ENCODE measurements at places on chromosomes 16 and 17.

DNA sequence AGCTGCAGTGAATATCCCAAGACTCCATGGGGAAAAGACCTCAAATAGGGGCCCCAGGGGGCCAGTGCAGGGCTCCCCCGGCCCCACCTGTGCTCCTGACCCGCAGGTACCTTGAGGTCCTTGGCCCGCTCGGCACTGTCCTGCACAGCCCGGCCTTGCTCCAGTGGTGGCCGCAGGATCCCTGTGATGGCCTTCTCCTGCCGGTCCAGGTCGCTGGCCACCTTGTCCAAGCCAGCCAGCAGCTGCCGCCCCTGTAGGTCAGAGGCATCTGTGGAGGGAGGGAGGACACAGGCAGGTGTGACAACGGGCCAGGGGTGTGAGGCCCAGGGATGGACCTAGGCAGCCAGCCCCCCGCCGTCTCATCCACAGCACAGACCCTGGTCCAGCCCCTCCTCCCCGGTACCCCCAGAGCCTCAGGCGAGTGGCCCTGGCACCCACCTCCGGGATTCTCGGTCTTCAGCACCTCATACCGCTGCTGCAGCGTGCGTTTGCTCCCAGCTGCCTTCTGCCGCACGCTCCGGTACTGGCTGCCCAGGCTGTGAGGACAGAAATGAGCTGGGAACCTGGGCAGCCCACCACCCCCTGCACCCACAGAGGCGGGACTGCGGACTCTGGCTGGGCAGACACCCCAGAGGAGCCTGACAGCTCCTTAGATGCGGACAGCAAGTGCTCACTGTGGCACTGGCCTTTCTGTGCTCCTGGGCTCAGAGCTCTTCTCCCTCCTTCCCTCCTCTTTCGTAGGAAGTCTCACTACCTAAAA is 43.7 kb downstream of the PPL start:
- DNase-seq = no peak

- no peak for DNase-seq
Measured at GRCh38 chr16:12542818-12543699, 260.6 kb downstream of the CPPED1 start.

DNA sequence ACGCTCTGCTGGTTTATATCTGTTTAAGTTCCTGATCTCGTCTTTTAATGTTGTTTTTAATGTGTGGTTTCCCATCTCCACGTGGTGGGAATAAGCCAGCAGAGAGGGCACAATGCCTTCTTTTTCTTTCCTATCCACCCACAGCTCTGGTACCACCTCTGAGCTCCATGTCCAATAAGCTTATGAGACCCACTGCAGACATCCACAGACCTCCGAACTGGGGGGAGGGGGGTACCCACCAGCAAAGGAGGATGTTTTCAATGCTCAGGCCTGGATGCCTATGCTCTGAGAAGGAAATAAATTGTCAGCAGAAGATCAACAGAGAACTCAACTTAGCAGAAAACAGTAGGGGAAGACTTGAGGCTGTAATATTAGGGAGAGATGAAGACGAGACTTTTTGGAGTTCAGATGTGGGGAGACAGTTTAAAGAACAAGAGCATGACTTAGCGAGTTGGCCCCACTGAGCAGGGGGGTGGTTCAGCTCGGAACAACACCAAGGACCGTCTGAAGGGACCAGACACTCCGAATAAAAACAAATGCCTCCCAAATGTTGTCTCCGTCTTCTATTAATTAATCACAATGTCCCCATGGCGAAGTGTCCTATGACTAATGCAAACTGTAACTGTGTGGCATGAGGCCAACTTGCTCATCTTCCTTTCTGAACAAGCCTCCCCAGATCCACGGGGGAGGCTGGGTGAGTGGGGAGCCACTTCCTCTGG is 62.7 kb downstream of the GAS7 start:
- DNase-seq = no peak

DNA sequence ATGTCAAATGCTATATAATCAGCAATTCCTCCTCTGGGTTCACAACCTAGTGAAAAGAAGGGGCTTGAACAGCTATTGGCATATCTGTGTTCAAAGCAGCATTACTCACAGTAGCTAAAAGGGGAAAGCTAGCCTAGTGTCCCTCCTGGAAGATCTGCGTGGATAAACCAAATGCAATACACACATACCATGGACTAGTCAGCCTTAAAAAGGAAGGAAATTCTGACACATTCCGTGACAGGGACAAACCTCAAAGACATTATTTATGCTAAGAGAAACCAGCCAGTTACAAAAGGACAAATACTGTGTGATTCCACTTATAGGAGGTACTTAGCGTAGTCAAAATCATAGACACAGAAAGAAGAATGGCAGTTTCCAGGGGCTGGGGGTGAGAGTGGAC is 90.1 kb downstream of the XYLT1 start:
- no peak for DNase-seq

DNA sequence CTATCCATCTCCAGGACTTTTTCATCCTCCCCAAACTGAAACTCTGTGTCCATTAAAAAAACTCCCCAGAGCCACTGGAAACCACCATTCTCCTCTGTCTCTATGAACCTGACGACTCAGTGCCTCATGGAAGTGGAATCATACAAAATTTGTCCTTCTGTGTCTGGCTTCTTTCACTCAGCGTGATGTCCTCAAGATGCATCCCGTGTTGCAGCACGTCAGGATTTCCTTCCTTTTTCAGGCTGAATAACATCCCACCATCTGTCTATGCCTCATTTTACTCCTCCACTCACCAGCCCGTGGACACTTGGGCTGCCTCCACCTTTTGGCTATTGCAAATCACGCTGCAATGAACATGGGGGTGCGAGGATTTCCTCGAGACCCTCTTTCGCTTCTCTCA is 12.6 kb upstream of the ALDH3A1 start:
- DNase-seq = no peak

- no peak for DNase-seq
Measured at GRCh38 chr17:15659236-15659635, 24.9 kb downstream of the TRIM16 start.

DNA sequence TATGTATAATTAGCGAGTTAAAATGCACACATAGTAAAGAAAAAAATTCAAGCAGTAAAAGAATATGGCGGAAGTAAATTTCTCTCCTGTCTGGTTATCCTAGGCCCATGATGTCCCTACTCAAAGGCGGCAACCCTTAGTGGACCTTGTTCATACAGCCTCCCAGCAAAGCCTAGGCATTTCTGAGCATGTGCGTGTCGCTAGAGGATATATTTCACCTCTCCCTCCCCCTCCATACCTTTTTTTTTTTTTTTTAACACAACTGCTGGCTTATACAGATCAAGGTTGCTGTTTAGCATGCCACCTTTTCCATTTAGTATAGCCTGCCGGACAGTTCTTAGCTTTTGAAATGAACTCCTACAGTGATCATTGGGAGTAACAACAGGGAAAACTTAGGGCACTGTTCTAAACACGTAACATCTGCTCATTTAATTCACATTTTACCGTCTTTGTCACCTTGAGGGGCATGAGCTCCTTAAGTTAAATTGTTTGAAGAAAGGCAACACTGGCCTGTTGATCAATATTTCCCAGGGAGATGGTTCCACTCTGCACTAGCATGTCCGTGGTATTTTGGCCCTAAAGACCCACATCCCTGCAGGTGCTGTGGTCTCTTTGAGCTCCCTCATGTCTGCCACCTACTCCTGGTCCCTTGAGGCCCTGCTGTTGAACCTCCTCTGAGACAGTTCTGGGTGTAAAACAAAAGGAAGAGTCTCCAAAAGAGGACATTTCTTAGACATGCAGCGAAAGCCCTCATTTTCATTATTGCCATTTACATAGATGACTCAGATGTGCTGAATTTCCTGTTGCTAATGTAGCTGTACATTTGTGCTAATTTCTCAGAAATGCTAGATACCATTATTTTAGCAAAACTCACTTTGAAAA is 4.1 kb upstream of the TNFRSF13B start:
- no peak for DNase-seq
